ENCODE measurements at places on chromosomes 4 and X. TPM values are rescaled to one million over a fixed set of nuclear protein-coding genes. Genes with fewer than 3 reads are reported as not detected.
A peak's percentile ranks its signal among the peaks of the same experiment; 100 is the strongest.

GRCh38 chr4:183110244-183110643 is 11.2 kb downstream of the WWC2 start:
- no peak for DNase-seq

- peak; percentile 39 for DNase-seq
Observed at GRCh38 chrX:153539171-153539978, 21.9 kb downstream of the ATP2B3 start.

DNA sequence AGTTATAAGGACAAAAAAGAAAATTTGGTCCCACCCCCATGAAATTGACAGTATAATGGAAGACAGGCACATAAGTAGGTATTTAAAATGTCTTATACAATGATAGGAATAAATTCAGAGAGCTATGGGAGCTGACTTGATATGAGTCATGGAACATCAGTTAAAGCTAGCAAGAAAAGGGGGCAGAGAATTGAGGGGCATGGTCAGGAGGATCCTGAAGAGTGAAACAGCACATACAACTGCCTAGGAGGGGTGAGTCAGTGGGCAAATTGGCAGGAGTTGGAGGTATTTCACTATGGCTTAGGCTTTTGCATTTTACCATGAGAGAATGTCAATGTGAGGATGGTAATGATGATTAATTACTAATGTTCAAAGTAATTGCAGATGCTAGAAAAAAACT is 95.4 kb upstream of the BANK1 start:
- DNase-seq = no peak

GRCh38 chrX:84415140-84415539 is 87.1 kb downstream of the HDX start:
- no peak for DNase-seq

The FAAH2 gene
- total RNA-seq = 2.1 TPM

DNA sequence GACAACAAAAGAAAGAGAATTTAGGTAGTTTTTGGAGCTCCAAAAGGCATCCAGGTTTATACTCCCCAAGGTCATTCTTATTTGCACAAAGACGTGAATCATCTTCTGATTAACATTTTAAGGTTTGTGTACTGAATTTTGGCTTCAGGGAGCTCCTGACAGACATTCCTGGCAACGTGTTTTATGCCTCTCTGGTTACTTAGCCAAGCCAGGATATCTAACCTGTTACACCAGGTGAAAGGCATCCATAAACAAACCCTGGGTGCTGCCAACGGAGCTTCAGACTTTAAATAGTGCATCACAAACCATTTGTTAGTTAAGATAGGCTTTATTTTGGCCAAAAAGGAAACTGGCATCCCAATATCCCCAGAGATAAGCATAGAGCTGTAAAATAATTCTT is 997.3 kb downstream of the ARAP2 start:
- no peak for DNase-seq

The HAUS7 gene
- total RNA-seq = 47.9 TPM

- no peak for DNase-seq
Observed at GRCh38 chr4:144578681-144579080, 67.3 kb upstream of the HHIP start.

The MTMR8 gene
- 6.4 TPM for total RNA-seq

DNA sequence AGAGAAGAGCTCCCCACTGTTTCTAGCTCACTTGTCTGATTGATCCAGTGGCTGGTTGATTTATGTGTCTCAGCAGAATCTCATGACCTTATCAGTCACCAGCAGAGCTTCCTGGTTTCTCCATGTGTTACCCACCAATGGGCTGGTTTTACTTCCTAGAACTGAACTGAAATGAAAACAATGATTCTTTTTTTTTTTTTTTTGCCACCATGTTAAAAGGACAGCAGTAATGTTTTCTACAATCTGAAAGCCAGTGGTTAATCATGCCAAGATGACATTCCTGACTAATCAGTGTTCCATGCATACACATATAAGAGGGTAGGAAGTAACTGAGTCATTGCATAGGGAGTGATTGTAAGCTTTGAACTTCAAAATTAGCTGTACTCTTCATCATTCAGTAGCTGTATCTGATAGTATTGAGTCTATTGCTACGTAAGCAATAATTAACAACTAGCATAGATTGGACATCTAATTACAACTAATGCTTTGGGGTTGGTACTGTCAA is 67.7 kb downstream of the SLC4A4 start:
- no peak for DNase-seq
